ENCODE measurements at places on chromosomes 16 and 17. TPM values are rescaled to one million over a fixed set of nuclear protein-coding genes. Genes with fewer than 3 reads are reported as not detected.

C1QL1 gene
- total RNA-seq = 0.57 TPM

TCAP gene
- 0.82 TPM for total RNA-seq

GRCh38 chr17:79650283-79650682 lies 39.4 kb upstream of the RBFOX3 start:
- no peak overlapping the region for H3K4me3 ChIP-seq
- H3K27ac ChIP-seq = no peak overlapping the region
- no peak for DNase-seq
- H3K4me1 ChIP-seq = no peaks in the 10 kb centered on the region
- H3K36me3 ChIP-seq = no peaks in the 10 kb centered on the region
- no peaks in the 10 kb centered on the region for H3K27me3 ChIP-seq

DNA sequence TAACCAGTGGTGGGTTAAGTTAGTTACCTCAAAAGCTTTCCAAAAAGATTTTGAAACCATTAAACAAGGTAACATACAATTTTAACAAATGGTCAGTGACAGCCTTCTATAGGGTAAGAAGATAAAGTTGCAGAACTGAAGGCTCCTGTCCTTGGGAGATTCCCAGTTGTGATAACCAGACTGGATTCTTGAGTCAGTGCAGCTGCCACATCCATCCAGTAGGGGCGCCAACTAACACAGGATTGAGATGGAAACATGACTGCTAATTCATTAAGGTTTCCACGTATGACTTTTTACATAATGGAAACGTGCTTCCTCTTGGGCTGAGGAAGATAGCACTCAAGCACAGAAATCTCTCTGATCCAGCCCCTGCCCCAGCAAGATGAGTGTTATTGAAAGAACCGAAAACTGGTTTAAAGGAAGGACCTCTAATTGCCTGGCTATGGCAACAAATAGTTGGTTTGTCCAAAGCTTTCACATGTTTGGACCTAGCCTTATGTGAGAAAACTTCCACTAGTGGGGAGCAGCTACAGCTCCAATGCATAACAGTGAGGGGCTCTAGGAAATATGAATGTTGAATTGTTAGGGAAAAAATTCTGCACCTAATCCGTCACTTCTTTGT lies 269.8 kb upstream of the MYOCD start:
- no peak for DNase-seq
- H3K36me3 ChIP-seq = no peaks in the 10 kb centered on the region
- H3K27me3 ChIP-seq = no peaks in the 10 kb centered on the region
- no peak overlapping the region for H3K4me3 ChIP-seq
- no peak overlapping the region for H3K27ac ChIP-seq

DNA sequence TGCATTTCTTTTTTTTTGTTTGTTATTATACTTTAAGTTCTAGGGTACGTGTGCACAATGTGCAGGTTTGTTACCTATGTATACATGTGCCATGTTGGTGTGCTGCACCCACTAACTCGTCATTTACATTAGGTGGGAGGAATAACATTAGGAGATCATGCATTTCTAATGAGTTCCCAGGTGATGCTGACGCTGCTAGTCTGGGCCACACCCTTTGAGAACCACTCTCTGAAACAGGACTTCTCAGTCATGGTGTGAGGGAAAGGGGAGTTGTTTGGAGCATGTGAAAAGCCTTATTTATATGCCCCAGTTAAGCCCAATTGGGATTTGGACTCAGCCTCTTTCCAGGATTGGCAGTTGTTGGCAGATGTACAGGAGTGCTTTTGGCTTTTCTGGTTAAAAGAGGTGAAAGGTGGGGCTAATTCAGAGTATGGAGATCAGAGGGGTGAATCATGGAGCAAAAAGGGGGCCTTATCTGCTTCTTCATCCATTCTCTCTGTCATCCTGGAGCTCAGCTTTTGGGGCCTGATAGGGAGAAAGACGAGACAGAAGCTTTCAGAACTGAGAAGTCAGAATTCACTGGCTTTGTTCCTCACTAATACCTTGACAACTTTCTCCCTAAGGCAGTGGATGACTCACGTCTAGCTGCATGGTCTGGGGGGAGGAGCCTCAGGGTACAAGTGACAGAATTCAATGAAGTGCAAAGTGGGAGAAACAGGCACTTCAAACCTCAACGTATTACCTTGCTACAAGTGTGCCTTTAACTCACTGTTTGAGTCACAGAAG lies 180.0 kb upstream of the CACNG3 start:
- H3K4me3 ChIP-seq = no peak overlapping the region
- no peaks in the 10 kb centered on the region for H3K4me1 ChIP-seq
- DNase-seq = no peak
- no peaks in the 10 kb centered on the region for H3K36me3 ChIP-seq
- H3K27ac ChIP-seq = no peak overlapping the region

- H3K27ac ChIP-seq = no peak overlapping the region
- no peak overlapping the region for H3K4me3 ChIP-seq
- DNase-seq = no peak
- H3K36me3 ChIP-seq = no peaks in the 10 kb centered on the region
- H3K27me3 ChIP-seq = no peaks in the 10 kb centered on the region
- no peaks in the 10 kb centered on the region for H3K4me1 ChIP-seq
Observed at GRCh38 chr17:62937606-62938005, 28.4 kb upstream of the TANC2 start.

DNA sequence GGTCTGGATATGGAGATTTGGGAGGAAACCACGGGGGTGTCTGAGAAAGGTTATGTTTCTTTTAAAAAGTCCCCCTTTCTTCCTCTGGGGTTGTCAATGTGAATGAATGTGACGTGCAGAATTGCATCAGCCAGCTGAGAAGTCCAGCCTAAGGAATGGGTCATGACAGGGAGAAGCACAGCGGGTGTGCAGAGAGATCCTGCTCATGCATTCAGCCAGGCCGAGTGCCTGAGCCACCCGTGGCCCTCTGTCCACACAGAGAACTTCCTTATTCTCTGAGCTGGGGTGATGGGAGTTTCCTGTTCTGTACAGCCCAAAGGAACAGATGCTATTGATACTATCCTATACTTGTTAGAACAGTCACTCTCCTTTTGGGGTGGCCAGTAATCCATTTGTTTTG lies 117.9 kb downstream of the CPPED1 start:
- H3K4me1 ChIP-seq = peaks cover 2% of the 10 kb centered on the region
- no peaks in the 10 kb centered on the region for H3K27me3 ChIP-seq
- H3K27ac ChIP-seq = no peak overlapping the region
- DNase-seq = no peak
- no peak overlapping the region for H3K4me3 ChIP-seq

DNA sequence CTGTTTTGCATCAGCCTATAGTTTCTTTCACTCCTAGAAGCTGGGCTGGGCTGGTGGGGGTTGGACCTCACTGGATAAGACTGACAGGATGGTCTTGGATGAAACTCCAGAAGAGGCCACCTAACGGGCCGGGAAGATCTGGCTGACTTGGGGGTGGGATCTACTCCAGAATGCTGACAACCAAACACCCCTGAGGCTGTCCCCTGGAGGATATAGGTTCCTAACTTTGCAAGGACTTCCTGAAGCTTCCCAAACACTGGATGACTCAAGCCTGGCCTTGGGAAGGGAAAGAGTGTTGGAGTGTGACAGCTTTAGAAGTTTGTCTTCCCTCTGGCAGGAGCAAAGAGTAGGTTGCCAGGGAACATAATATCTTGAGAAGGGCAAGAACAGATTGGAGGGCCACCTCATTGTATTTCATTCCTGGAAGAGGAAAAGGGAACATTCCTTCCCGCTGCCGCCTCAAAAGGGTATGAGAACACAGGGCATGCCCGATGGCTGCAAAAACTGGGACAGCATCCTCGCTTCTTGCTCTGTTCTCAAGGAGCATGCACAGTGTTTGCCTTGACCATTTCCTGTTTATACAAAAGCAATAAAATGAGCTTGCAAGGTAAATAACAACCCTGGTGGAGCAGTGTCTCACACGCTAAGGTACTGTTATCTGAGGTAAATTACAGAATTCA lies 6.8 kb upstream of the CYB5B start:
- DNase-seq = no peak
- H3K4me1 ChIP-seq = no peaks in the 10 kb centered on the region
- no peaks in the 10 kb centered on the region for H3K36me3 ChIP-seq

DNA sequence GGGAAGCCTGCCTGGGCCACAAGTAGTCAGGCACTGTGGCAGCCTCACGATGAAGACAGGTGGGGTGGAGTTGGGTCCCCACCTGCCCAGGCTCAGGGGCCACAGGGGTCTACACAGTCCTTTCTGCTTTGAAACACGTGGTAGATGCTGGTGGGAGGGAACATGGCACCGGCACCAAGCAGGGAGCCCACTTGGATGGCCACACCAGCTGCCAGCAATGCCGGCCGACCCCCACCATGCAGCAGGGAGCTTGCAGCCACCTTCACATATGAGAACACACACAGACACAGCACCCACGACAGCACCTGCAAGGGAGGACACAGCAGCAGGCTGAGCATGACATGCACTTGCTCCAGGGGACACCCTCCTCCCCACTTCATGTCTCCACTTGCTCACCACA lies 2.4 kb downstream of the SLC52A1 start:
- no peaks in the 10 kb centered on the region for H3K4me1 ChIP-seq
- H3K27me3 ChIP-seq = peaks cover 12% of the 10 kb centered on the region
- DNase-seq = no peak
- no peak overlapping the region for H3K4me3 ChIP-seq

- no peaks in the 10 kb centered on the region for H3K27me3 ChIP-seq
- no peaks in the 10 kb centered on the region for H3K36me3 ChIP-seq
- no peak for DNase-seq
- H3K4me3 ChIP-seq = no peak overlapping the region
- H3K4me1 ChIP-seq = peaks cover 8% of the 10 kb centered on the region
- no peak overlapping the region for H3K27ac ChIP-seq
Observed at GRCh38 chr16:67104845-67105244, 4.9 kb upstream of the PHAF1 start.

- no peak overlapping the region for H3K27ac ChIP-seq
- no peaks in the 10 kb centered on the region for H3K36me3 ChIP-seq
- no peak overlapping the region for H3K4me3 ChIP-seq
Observed at GRCh38 chr16:12293913-12294312, 317.4 kb downstream of the SNX29 start.

DNA sequence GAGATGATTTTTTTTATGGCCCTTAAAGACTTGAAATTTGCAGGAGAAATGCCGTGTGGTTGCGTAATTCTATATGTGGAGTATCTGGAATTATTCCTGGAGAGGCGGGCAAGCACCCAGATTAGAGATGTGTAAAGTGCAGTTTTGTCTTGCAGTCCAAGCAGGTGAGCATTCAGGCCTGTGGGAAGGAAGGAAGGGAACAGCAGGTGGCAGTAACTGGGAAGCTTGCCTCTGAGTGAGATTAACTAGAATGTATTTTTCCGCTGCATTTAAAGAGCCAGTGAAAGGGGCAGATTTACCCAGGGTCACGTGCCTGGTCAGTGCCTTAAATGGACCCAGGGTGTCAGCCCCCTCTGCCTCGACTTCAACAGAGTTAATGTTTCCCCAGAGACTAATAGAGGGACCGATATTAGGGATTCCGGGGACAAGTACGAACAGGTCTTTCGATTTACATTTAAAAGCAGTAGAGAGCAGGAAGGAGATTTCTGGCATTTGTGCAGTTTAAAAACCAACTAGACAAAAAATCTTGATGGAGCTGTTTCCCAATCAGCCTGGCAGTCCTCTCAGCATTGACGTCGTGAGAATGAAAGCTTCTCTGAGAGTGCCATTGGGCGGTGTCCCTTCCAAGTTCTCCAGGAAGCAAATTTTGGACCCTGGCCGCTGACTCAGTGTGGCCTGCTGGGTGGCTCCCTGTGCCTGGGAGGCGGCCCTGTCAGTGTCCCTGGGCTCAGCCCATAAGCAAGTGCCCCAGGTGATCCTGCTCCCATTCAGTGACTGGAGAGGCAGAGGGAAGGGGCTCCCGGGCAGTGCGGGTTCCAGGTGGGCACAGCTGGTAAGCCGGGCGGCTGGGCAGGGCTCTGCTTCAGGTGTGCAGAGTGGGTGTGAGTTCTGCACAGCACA lies 38.2 kb downstream of the KSR1 start:
- H3K4me1 ChIP-seq = peaks cover 26% of the 10 kb centered on the region
- peak overlapping the region; percentile 91 for H3K27ac ChIP-seq
- H3K36me3 ChIP-seq = no peaks in the 10 kb centered on the region
- no peaks in the 10 kb centered on the region for H3K27me3 ChIP-seq
- DNase-seq = peak; percentile 52
- no peak overlapping the region for H3K4me3 ChIP-seq
